SJSA1 (cell line): ENCODE measurements at places on chromosomes 3 and 15. TPM values are rescaled to one million over a fixed set of nuclear protein-coding genes. Genes with fewer than 3 reads are reported as not detected.

The ANKUB1 gene
- 0.31 TPM in 1 of 2 replicates, not detected in the other for total RNA-seq

DNA sequence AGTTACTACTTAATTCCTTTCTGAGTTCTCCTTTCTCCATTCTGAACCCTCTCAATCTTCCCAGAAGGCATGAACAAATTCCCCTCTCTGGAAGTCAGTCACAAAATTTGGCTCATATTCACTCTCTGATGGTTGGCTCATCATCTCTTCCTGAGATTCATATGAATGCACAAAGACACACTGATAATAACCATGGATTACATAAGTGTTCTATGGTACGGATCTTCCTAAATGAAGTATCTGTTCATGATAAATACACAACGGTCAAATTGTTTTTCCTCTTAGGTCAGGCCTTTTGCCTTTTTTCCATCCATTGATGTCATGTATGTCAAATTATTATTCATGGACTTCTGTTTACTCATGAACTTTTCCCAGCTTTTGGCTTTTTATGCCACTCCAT, 162.6 kb downstream of the P2RY1 start:
- no peak for DNase-seq

DNA sequence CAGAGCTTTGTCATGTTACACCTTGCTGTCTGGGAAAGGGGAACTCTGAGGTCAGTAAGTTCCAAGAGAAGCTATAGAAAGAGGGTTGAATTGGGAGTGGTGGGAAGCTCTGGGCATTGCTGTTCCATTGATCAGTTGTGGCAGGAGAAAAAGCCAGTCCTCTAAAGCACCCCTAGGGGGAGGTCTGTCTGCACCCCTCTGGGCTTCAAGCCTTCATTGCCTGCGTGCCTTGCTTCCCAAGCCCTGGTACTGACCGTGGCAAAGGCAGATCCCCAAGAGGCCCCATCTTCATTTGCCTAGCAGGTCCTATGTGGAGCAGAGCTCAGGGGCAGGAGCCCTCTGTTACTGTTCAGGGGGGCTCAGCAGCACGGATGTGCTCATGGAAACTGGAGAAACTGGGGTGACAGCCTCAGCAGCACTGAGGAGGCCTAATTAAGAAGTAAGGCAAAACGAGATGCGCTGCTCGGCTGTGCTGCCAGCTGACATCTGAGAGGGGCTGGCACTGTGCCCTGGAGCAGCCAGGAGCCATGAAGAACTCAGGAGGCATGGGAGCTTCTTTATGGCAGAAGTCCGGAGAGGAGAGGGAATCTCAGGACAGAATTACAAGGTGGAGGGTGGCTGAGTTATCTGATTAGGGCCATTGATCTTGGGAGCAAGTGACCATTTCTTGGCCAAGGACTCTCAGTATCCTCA, 270.9 kb downstream of the RPLP1 start:
- no peak for DNase-seq

- DNase-seq, result peak; percentile 26
These were observed 75.7 kb downstream of the GMPS start for GRCh38 chr3:155946178-155946577.

The CSTA gene
- total RNA-seq, result not detected in 2 replicates

The SLC2A2 gene
- total RNA-seq, result not detected in 2 replicates

DNA sequence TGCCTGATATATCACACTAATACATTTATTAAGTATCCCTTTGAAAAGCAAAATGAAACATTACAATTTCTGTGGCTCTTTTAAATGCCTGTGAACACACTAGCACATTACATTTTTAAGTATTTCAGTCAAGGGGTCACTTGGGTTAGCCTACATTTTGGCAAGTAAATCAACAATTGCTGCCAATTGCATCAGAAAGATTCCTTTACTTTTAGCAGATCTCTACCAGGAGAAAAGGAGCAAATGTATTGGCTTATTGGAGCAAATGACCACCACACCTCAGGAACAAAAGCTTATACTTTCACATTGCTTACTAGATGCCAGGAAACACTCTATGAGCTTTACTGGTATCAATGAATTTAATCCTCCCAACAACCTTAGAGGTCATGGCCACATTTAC, 947.1 kb downstream of the FHIT start:
- no peak for DNase-seq

DNA sequence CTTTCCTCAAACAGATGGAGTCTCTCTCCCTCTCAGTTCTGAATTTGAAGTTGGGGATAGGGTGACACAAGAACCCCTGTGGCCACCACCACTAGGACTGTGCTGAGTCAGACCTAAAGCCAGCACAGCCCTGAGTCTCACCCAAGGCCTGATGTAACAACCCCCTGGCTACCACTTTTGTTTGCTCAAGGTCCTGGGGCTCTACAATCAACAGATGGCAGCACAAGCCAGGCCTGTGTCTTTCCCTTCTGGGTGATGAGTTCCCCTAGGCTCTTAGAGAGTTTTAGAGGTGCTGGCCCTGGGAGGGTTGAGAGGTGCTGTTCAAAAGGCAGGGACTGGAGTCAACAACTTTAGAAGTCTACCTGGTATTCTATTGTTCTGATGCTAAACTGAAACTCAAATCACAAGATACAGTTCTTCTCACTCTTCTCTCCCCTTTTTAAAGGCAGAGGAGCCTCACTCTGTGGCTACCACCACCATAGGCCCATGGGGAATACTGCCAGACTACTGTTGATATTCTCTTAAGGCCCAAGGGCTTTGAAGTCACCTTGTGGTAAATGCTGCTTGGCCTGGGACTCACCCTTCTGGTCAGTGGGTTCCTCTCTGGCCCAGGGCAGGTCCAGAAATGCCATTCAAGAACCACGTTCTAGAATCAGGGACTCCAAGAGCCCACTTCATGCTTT, 6.5 kb downstream of the OR5K4 start:
- DNase-seq, result no peak

The GABRR3 gene
- not detected in 2 replicates for total RNA-seq

GRCh38 chr3:17643691-17644090, 98.7 kb downstream of the TBC1D5 start:
- DNase-seq, result no peak

- DNase-seq, result peak; percentile 22
These were observed 71.9 kb downstream of the CSNK1G1 start for GRCh38 chr15:64284042-64284441.

GRCh38 chr3:159817126-159817525, 171.5 kb upstream of the IL12A start:
- no peak for DNase-seq

DNA sequence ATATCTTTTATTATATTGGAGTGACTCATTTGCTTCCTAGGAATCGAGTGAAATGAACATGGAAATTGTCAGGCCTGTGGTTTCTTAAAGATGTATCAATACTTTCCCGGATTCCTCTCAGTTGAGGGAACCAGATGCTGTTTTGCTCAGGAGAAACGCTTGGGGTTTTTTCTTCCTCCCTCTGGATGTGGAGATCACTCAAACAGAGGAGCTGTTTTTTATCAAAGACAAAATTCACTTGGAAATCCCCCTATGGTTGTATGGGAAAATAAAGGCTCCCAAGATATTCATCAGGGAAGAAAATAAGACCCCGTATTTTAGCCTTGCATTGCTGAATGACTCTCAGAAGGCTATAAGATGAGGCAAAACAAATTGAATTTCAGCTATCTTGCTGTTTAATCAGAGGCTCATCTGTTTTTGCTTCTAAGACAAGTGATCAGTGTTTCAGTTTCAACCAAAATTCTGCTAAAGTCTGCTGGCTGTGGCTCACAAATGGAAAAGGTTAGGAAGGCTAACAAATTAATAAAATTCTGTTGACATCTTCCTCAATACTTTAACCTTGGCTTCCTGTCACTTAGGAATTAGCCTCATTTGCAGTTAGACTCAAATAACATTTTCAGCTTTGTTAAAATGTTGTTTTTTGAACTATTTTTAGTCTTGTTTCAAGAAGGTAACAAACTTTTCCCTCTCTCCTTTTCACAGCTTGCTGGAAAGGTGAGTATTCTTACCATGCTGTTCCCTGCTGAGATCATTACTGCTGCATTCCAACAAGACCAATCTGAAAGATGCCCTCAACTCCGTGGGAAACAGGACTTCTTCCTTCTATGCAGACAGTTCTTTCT, 83.6 kb downstream of the COL6A5 start:
- no peak for DNase-seq

The TTLL13 gene
- total RNA-seq, result not detected in 2 replicates

DNA sequence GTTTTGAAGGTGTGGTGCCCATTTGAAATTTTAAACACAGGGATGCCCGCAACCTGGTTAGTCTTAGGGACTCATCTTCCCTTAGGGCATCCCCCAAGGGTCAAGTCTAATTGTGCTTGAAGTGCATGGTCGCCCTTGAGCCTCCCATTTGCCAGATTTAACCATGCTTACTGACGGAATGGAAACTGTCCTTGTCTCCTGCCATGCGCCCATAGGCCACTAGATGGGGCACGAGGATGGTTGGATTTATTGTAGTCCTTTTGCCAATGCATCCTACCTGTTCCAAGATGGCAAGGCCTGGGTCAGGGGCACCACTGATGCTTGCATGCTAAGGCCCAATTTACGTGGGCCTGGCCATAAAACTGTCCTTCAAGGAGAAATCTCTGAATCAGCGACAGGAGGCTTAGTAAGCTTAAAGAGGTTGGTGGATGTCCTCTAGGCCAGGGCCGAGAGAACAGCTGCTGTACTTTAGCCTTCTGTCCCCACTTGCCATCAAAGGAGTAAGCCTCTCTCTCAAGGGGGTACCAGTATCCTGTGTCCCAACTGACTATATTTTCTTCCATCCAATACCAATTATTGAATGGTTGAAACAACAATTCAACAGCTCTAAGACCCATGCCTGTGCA, 355.4 kb downstream of the OTOL1 start:
- no peak for DNase-seq

The CIB2 gene
- total RNA-seq, result 3.2 and 3.8 TPM in 2 replicates

DNA sequence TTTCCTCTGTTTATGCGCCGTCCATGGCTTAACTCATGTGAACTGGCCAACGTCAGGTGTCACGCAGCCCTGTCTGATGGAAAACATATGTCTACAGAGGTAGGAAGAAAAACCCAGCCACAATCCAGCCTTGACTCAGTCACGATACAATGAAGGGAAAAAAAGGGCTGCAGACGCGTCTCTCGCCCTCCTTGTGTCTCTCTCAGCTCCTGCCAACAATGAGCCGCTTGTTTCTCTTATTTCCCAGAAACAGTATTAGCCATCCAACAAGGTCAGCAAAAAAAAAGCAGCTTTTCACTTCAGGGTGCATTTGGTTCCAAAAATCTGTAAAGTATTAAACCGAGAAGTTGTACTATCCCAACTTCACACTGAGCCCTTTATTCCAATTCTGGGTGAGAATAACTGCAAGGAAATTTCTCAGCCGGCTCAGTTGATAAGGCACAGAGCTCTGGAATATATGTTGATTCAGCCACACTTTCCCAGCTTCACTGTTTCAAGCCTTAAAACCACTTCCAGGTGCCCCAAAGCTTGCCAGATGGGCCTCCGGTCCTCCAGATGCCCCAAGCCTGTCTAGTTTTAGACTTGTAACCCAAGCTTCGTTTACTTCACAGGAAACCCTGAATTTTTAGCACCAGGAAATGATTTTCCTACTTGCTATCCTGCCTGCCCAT, 79.4 kb downstream of the TM4SF4 start:
- peak; percentile 54 for DNase-seq

The ECE2 gene
- total RNA-seq, result not detected in 2 replicates

The ATP13A5 gene
- total RNA-seq, result not detected in 2 replicates

The PRSS50 gene
- total RNA-seq, result not detected in 2 replicates

- no peak for DNase-seq
These were observed 37.3 kb downstream of the RFT1 start for GRCh38 chr3:53092942-53093341.

- DNase-seq, result no peak
These were observed 3.0 kb downstream of the ARHGAP31 start for GRCh38 chr3:119297169-119297568.

The RASGRP1 gene
- total RNA-seq, result not detected in 2 replicates

The LTK gene
- total RNA-seq, result 0.24 and 0.31 TPM in 2 replicates

DNA sequence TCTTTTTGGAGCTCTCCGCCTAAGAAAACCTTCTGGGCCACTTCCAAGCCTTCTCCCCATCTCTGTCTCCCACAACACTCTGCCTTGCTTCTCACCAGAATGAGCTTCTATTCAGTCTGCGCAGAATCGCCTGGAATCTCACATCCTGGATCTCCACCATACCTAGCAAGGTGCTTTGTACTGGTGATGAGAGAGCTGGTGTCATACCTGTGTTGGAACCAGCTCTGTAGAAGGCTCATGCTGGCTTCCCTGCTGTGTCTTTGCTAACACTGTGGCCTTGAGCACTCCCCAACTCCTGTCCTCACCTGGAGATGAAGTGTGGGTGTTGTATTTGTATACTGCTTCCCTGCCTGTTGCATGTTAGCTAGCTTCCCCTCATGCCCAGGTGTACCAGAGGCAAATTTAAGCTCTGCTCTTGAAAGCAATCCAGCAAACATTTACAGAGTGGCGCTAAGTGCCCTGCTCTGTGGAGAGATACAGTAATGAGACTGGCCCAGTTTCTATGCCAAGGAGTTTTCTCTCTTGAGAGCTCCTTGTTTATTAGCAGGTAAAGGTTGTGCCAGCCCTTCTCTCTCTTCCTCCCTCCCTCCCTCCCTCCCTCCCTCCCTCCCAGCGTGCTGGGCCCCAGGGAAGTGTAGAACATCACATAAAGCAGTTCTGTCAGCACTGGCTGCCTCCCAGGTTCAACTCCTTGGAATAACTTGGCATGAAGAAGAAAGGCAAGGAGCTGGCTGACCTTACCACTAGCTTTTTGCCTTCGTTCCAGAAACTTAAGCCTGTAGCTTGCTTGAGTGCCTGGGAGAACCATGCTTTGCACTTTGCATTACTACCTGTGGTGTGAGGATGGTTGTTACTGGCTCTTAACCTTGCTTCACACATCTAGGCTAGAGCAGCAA, 54.9 kb downstream of the TRIM71 start:
- DNase-seq, result no peak

GRCh38 chr3:54123003-54123775, 837 bp downstream of the CACNA2D3 start:
- no peak for DNase-seq

DNA sequence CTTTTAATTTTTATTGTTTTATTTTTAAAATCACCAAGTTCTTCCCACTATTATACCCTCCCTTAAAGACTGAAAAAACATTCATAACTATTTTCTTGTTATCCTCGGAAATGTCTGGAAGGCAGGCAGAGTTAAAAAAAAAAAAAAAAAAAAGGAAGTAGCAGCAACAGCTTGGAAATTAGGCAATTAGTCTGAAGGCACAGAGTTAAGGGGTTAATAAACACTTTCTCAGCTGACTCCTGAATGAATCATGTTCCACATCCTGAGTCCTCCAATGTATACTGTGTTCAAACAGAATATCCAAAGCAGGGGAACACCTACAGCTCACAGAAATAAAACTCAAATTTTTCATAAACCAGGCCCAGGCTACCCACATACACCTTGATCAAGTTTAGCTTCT, 5.8 kb downstream of the HEXA start:
- no peak for DNase-seq

The CPNE9 gene
- total RNA-seq, result not detected in 2 replicates

GRCh38 chr15:47405365-47406162, 311.7 kb upstream of the SEMA6D start:
- no peak for DNase-seq

- no peak for DNase-seq
These were observed 615.4 kb upstream of the GBE1 start for GRCh38 chr3:82376883-82377282.

DNA sequence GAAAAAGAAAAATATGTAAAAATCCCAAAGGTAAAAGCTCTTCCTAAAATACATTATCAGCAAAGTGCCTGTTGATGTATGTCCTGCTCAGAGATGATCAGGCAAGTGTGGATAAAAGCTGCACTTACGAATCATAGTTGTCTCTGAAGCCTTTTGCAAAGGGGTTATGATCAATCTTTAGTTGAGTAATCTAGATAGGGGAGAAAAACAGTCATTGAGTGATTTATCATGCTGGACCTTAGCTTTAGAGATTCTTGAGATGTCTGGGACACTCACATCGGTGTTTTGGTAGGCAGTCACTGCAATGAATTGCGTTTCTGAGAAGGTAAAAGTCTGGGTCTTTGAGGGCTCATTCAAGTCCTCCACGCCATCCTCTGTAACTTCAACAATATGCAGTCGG, 3.7 kb downstream of the EOMES start:
- DNase-seq, result no peak
